Inflammatory macrophage (primary cell): ENCODE measurements at places on chromosomes 12 and 14.
A peak's percentile ranks its signal among the peaks of the same experiment; 100 is the strongest.

DNA sequence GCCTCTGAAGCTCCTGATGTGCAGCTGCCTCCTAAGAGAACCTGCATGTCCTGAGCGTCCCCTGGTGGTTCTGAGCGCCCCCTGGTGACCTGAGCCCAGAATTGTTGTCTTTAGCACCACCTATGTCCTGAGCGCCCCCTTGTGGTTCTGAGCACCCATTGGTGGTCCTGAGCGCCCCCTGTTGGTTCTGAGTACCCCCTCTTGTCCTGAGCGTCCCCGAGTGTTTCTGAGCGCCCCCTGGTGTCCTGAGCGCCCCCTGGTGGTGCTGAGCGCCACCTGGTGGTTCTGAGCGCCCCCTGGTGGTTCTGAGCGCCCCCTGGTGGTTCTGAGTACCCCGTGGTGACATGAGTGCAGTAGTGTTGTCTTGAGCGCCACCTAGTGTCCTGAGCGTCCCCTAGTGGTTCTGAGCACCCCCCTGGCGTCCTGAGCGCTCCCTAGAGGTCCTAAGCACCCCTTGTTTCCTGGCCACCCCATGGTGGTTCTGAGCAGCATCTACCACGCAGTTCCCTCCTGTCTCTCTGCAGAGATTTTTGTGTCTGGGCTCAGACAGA lies 782.5 kb downstream of the TMEM121 start:
- DNase-seq = peak; percentile 85

DNA sequence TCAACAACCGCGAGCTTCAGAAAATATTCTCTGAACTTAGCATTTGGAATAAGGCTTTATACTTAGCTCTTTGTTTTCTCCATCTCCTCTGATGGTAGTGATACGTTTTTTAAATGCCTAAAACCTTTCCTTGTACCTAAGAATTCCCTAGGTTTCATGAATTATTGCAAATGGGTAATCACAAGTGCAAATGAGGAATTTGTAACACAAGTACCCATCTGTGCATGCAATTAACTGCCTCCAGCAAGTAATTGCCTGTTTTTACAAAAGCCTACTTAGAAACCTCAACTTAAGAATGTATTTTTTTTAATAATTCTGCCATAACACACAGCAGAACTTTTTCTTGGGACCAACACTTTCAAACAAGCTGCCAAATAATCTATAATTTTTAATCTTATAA lies 149.2 kb downstream of the PHLDA1 start:
- DNase-seq = no peak

GRCh38 chr14:41144370-41144769 lies 462.3 kb upstream of the LRFN5 start:
- DNase-seq = no peak

- peak; percentile 3 for DNase-seq
Measured at GRCh38 chr12:24109381-24110039, 160.0 kb upstream of the SOX5 start.

DNA sequence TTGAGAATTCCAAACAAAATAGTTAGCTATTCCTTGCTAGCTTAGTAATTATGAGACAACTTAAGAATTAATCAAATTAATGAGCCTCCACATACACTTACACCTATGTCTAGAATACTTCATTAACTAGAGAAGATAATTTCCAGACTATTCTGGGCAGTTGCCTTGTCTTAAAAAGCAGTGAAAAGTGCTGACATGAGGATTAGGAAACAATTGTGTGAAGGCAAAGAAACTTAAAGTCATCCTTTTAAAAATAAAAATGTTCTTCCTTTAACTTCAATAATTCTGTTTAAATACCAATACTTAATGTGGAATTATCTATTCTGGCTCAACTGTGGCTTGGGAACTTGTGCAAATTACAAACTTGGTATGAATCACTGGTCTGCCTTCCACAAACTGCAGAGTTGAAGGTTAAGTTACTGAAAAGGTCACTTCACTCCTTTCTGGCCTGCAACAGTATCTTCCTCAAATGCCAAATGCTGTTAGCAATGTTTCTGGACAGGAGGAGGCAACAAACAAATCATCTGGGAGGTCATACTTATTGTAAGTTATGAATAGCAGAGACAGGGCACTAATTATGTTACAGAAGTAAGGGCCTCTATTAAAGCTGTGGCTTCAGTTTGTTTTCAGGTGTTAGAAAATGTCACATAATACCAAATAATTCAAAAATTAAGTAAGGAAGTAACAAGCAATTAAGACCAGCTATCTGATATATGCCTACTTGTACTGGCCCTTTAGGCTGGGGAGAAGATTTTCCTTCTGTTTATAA lies 19.2 kb downstream of the PPTC7 start:
- DNase-seq = peak; percentile 50

GRCh38 chr12:104546575-104546974 lies 89.8 kb downstream of the CHST11 start:
- peak; percentile 76 for DNase-seq
